KG1 (cell line): ENCODE measurements at places on chromosomes 2 and 18.

DNA sequence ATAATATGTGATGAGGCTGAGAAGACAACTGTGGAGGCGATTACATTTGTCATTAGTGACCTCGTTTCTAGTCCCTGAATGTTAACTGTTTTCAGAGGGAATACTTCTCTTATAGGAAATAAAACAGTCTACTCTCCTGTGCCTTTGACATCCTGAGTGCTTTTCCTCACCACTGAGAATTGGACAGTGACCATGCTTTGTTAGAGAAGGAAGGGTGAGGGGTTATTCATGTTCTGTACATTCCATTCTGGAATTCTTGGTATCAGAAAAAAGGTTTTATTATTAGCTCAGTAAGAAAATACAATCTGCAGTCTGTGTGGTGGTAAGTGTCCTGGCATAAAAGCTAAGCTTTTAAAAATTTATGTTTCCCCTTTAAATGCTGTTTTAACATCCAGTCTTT is 58.8 kb downstream of the PARD3B start:
- no peak for DNase-seq

- DNase-seq = no peak
These were observed 293.7 kb downstream of the DYSF start for GRCh38 chr2:71746946-71747501.

- no peak for DNase-seq
These were observed 62.4 kb downstream of the LYPD1 start for GRCh38 chr2:132607426-132608090.

DNA sequence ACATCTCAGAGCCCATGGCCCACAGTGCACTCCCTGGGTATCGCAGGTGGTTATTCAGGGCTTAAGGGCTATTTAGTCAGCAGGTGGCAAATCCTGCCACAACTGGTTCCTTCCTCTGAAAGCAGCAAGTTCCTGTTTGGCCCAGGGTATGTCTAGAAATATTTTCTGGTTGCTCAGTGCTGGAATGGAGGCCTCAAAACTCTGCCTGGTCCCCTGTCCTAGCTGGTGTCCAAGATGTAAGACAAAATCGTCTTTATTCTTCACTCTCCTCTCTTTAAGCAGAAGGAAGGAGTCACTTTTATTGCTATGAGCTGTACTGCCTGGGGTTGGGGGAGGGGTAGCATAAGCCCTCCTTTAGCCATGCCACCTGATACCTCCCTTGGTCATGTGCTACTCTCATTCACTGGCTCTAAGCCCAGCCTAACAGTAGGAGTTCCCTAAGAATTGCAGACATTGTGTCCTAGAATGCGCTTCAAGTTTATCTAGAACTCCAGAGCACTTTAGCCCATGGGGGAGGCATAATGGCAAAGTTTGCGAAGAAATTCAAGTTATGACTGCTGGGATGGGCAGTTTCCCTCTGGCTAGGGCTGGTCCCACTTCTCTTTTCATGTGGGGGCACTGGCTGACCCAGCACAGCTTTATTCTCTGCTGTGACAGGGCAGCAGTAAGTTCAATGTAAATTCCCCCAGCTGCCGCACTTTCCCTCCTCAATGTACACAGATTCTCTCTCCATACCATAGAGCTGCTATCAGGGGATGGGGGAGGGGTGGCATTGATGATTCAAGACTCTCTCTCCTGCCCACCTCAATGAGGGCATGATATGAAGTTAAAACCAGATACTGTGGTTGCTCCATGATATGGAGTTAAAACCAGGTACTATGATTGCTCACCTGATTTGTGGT is 27.1 kb upstream of the CWC22 start:
- no peak for DNase-seq

DNA sequence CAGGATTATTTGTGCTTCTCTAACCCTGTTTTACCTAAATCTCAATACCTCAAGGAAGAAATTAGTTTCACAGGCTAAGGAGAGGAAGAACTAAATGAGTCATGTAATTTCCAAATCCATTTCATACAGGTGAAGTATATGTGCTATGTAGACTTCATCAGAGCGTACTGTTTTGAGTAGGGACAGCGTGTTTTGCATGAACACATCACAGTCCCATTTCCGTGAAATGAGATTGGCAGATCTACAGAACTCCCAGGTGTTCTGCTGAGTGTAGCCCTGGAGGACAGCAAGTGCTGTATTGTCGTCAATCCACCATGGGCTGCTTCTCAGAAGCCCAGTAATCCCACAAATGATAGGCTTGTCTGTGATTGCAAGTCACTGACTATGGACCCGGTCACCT is 97.7 kb downstream of the XRCC5 start:
- no peak for DNase-seq

DNA sequence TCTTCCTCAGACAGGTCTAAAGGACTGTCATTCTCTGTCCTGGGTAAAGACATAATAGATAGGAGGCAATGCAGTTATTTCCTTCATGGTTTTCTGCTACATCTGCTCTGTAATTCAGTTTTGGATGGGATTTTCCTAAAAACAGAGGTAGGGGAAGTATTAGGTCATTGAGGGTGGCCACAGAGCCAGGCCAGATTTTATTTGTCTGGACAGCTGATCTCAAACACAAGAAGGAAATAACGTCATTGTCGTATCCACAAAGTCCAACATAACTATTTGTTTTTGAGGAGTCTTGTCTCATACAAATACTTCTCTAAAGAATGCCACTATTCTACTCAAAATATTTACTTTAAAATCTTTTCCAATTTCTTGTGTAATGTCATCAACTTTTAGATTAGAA is 154.8 kb upstream of the MAP2 start:
- DNase-seq = no peak
